ENCODE measurements at places on chromosomes 4 and X. TPM values are rescaled to one million over a fixed set of nuclear protein-coding genes. Genes with fewer than 3 reads are reported as not detected.

GRCh38 chrX:14508025-14508690 lies 21.2 kb upstream of the GLRA2 start:
- no peak for DNase-seq

- DNase-seq = peak; percentile 80
Measured at GRCh38 chr4:2800691-2801596, 8.1 kb downstream of the SH3BP2 start.

GRCh38 chr4:109912706-109913595 lies at the start of gene EGF:
Gene EGF (plus strand): TSS chr4:109912883. CDS start chr4:109913336, 453 bp downstream.
- peak; percentile 54 for DNase-seq

GRCh38 chr4:8441499-8442091 lies 1.0 kb downstream of the TRMT44 start:
- no peak for DNase-seq

DNA sequence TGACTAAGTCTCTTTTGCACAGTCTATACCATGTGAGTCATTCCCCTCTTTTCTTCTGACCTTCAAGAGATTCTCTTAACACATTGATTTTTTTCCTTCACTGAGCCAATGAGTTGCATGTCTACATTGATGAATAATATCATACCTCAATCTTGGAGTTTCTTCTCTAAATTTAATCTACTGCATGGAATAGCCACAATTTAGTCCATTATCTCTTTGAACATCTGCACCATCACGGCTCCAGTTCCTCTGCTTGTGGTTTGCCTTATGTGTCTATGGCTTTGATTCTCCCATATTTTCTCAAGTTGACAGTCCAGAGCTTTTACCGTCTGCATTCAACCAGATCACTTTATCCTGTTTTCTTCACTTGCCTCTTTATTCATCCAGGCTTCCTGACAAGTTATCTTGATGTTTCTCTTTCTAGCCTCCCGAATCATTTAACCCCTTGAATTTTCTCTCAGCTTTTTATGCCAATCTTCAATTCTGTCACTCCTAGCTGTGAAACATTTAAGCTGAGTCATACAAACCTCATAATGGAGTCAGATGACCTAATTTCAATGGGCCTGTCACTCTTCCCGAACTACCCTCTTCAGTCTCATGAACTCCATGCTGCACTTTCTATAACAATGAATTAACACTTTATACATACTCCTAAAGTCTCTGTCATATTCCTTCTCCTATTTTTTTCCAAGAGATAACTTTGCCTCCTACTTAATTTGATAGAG lies 222.3 kb downstream of the CPE start:
- DNase-seq = no peak

DNA sequence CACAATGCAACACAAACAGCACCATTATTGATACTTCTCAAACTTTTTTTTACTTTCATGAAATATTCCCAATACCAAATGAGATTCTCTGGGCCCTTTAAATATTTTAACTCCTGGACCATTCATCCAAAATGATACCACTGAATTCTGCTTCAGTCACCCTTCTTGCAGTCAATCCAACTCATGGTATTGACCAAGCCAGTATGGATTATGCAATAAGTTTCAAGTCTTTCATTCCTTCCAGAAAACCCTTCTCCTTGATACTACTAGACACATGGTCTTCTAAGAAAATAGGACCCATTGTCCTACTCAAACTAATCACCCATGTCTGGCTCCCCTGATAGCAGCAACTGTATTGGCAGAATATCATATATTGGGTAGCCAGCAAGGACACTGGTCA lies 23.0 kb downstream of the ZNF721 start:
- no peak for DNase-seq

CMC4 gene
- 9.9 TPM for total RNA-seq

DNA sequence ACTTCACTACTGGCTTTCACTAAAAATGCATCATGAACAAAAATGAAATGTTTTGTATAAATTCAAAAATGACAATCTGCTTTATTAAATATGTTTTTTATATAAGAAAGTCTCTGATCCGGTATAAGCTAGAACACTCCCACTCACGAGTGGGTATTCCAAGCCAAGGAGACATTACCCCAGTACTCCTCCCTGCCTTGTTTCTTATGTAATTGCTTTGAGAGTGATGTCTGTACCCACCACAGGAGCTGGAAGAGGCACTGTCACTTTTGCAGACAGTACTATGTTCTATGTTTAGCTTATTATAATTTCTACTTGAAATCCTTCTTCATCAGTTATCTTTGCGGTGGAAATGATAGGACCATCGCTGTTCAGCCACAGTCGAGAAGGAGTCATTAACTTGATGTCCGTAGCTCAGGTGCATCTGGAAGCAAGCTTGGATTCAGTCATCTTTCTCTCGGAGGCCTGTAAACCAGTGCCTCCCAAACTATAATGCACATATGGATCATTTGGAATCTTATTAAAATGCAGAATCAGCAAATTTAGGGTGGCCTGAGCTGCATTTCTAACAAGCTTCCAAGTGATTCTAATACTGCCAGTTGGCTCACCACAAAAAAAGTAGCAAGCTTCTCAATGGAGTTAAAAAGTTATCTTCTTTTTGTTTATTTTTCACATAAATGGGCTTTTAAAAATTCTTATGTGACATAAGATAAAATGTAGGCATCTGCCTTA lies 396.4 kb downstream of the GRIA2 start:
- no peak for DNase-seq

- DNase-seq = no peak
Measured at GRCh38 chrX:113473418-113473817, 632.8 kb upstream of the AMOT start.

Data from GM23338 (cell line).